ENCODE measurements at places on chromosomes 16 and 17. TPM values are rescaled to one million over a fixed set of nuclear protein-coding genes. Genes with fewer than 3 reads are reported as not detected.

The ENPP7 gene
- not detected for polyA plus RNA-seq

The CCL18 gene
- not detected for polyA plus RNA-seq

The PYDC1 gene
- 0.81 TPM for polyA plus RNA-seq

DNA sequence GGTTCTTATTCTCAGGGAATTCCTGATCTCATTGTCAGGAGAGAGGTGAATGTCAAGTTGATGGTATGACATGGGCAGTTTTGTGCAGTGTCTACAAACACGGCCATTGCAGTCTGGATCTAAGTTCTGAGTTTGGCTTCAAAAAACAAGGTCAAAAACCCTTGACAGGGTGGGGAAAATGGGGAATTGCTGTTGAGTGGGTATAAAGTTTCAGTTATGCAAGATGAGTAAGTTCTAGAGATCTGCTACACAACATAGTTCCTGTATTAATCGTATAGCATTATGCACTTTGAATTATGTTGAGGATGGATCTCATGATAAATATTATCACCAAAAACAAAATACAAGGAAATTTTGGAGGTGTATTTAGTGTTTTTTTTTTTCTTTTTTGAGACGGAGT lies 36.6 kb upstream of the CARMIL2 start:
- no peak for DNase-seq

DNA sequence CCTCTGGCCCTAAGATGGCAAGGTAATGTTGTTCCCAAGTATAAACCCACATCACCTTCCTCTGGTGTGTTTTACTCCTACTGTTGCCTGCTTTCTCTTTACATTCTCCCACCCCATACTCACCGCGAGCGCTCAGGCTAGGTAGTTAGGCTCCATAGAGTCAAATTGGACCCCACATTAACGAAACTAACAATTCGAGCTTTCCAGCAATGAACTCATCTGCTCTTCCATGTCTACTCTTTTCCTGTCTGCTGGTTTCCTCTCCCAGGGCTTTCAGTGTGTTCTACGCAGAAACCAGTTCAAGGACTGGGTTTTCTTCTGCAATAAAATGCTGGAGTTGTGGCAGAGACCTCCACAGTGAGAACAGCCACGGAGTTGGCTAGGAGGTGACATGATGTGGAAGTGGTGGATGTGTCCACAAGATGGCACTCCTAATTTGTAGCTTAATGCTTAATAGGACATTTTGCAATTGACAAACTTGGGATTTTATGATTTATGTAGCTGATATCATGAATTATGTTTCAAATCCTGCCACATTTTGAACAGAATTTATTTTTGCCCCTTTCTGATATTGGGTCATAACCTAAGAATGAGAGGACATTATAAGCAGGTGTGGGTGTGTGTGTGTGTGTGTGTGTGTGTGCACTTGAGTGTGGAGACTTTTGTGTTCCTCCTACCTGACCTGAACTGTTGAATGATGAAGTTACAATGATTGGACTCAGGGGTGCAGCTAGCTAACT lies 2.2 kb upstream of the UQCRC2 start:
- DNase-seq, result peak; percentile 19

All from muscle of arm (tissue), 14 donors.